ENCODE measurements at places on chromosomes 11 and 22.

GRCh38 chr11:35555488-35555887, 30.1 kb upstream of the PAMR1 start:
- no peak for DNase-seq

- no peak for DNase-seq
Measured at GRCh38 chr22:46102159-46102558, 48.2 kb upstream of the PPARA start.

- no peak for DNase-seq
Measured at GRCh38 chr22:17512960-17513359, 50.3 kb upstream of the SLC25A18 start.

- no peak for DNase-seq
Measured at GRCh38 chr11:1107316-1108245, 32.9 kb downstream of the MUC2 start.

- DNase-seq: no peak
Measured at GRCh38 chr11:60208146-60208895, 25.4 kb upstream of the MS4A6A start.

DNA sequence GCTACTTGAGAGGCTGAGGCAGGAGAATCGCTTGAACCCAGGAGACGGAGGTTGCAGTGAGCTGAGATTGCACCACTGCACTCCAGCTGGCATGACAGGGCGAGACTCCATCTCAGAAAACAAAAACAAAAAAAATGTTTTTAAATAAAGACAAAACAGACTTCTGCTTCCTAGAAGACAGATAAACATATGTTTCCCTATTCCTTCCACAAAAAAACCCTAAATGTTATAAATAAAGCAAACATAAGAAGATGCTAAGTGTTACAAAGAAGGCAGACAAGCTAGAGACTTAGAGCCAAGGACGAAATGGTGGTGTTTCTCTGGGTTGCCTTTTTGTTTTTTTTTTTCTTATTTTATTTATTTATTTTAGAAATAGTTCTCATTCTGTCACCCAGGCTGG, 5.6 kb upstream of the CLDN5 start:
- no peak for DNase-seq

GRCh38 chr11:79185351-79185750, 255.5 kb downstream of the TENM4 start:
- no peak for DNase-seq

DNA sequence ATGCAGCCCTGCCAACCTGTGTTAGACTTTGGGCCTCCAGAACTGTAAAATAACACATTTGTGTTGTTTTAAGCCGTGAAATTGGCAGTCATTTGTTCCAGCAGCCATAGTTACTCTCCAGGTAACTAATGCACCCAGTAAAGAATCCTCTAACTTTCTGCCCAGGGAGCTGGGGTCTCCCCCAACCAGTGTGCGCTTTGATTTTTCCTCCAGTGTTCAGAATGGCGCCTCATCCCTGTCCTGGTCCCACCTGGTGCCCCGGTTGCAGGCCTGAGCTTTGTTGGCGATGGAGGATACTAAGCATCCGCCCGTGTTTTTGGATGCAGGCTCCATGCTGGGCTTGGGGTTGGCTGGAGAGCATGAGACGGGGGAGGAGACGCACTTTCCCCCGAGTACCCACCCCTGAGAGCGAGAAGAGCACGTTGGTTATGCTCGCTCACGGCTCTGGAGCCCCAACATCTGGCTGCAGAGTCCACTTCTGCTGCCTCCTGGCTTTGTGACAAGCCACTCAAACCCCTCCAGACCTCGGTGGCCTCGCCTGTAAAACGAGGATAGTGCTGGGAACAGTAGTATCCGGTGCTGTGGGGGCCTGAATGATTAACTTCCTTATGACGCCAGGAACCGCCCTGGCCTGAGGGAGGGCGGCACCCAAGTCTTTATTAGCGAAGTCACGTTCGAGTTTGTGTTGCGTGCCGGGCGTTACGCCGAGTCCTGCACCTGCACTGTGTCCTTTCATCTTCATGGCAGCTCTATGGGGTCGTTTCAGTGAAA, 25.8 kb downstream of the MRGPRD start:
- no peak for DNase-seq

GRCh38 chr11:30360741-30361140, 37.8 kb downstream of the ARL14EP start:
- DNase-seq: no peak

- DNase-seq: no peak
Measured at GRCh38 chr11:1193326-1194230, 29.3 kb upstream of the MUC5B start.
